GM06990 (cell line): ENCODE measurements at places on chromosomes 7 and 10.

DNA sequence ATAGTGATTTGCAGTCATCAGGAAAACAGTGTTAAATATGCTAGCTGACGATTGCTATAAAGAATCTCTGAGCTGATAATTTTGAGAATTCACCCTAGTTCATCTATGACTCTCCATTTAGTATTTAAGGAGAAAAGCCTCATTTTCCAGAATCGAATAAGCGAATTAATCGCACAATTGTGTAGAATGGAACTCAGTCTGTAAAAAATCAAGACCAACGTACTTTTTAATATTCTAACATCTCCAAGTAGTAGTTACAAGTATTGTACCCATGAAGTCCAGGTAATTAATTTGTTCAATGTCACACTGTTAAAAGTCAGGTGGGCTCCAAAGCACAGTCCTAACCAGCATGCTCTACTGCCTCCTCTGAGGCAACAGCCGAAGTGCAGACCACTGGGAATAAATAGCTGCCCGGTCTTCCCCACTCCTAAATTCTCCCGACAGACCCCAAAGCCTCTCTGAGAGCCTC lies 380 bp upstream of the AGBL3 start:
- no peak for DNase-seq

DNA sequence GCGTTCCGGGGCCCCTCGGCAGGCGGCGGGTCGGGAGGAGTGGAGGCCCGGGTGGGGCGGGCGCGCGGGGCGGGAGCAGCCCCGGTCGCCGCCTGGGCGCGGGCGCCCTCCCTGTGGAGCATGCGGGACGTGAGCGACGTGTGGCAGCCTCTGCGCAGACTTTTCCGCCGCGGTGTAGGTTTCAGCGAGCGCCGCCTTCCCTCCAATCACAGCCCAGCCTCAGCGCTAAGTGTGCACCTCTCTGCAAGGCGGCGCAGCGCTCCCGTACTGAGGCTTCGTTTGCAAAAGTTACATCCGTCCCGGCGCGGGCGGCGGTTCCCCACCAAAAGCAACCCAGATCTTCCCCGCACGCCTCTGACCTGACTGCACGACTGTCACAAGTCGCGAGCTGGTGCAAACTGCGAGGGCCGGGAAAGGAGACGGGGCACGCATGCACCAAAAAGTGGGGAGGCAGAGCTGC lies 1.2 kb upstream of the PFKFB3 start:
- DNase-seq: peak; percentile 78

DNA sequence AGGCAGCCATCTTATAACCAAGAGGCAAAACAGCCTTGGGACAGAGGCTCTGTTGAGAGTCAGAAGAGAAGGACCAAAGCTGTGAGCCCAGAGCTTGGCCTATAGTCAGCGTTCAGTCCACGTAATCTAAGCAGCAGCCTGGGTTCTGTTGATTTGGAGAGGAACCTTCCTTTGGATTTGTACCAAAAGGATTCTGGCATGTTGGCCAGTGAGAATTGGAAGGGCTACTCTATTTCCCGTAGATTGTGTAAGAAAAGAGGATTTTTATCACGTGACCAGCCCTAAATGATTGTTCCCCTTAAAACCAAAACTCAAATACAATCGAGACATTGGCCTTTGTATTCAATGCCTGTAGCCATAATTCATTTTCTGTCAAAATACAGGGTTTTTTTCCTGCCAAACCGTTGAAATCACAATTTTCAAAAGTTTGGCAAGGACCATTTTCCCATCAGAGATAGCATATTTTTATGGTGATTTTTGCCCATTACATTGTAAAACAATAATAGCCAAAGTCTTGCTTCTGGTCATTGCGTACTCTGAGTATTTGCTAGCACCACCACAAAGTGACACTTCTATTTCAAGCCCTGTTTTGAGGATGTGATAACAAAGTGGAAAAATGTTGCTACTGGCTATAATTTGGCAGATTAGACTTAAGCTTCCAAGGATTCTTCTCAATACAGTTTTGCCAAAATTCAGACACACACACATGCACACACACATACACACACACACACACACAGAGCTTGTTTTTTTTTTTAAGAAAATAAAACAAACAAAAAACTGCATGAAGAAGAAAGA lies 23.1 kb upstream of the BMPER start:
- no peak for DNase-seq

DNA sequence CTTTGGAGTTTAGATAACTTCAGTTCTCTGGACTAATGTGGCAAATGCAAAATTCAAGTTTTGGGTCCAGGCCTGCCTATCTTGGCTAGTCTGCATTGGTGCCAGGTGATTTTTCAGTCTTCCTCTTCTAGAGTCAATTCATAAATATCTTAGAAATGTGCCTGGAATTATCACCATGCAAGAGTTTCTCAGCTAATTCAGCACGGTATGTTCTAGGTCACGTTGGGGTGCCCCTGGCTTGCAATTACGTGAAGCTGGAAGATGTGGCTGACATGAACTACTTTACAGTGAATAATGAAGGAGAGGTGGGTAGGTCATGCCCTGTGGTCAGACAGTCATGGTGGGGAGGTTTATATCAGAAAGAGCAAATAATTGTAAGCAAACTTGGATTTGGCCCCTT lies 25.0 kb downstream of the ZDHHC6 start:
- no peak for DNase-seq

- DNase-seq: no peak
Observed at GRCh38 chr7:1765336-1765735, 95.3 kb downstream of the ELFN1 start.

- DNase-seq: no peak
Observed at GRCh38 chr7:83362871-83363550, 200.3 kb upstream of the PCLO start.

DNA sequence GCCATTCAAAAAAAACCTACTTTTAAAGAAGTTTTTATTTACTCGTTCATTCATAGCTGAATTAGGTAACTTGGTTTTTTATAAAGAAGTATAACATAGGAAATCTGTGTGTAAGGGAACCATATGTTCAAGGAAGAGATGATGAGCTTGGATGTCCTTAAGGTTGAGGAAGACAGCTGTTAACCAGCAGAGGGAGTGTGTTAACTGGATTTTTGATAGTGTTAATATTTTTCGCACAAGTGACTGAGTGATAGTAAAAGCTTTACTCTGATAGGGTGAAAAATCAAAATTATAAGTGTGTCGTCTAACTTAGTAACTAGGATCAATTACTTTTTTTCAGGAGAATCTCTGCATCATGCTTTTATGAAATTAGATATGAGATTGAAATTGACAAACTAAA lies 134.7 kb downstream of the ARL5B start:
- DNase-seq: no peak

DNA sequence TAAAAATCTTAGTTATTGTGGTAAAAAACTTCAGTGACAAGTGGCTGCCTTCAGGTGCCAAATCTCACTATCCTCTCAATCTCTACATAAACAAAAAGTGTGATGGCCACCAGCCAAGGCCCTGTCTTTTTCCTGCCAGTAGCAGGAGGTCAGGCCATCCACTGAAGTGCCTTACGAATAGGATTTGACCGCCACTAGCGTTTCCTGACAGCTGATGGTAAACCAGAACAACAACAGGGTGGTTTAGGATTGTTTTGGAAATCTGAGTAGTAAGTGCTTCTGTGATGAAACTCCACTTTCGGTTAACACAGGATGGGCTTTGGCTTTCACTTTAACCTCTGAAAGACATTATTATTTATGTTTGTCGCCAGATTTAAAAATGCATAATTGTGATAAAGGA lies 55.7 kb upstream of the OGDHL start:
- DNase-seq: no peak

GRCh38 chr7:79458796-79459195 lies 5.3 kb upstream of the MAGI2 start:
- no peak for DNase-seq

GRCh38 chr10:44878706-44879530 lies 32.2 kb upstream of the TMEM72 start:
- DNase-seq: peak; percentile 53
